Inflammatory macrophage (primary cell): ENCODE measurements at places on chromosomes 16 and 17.

GRCh38 chr16:50354629-50355456 lies 13.9 kb downstream of the BRD7 start:
- no peak for DNase-seq

- DNase-seq: no peak
Observed at GRCh38 chr17:19457046-19457445, 46.0 kb downstream of the RNF112 start.

DNA sequence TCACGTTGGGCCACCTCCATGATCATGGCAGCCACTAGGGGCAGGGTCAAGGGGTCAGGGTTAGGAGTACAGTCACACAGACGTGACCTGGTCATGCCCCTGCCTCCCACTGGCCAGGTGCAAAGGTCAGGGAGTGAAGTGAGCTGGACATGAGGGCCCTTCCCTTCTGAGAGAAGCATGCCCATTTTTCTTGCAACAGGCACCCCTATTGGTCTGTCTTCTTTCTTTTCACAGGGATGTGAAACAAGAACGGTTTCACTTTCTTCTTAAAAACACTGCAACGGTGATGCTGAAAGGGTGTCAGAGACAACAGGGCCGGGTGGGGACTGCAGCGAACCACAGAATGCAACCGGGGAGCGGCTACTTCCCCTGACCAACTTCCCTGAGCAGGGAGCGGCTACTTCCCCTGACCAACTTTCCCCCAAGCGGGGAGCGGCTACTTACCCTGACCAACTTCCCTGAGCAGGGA lies 52.1 kb upstream of the DOC2B start:
- peak; percentile 79 for DNase-seq

DNA sequence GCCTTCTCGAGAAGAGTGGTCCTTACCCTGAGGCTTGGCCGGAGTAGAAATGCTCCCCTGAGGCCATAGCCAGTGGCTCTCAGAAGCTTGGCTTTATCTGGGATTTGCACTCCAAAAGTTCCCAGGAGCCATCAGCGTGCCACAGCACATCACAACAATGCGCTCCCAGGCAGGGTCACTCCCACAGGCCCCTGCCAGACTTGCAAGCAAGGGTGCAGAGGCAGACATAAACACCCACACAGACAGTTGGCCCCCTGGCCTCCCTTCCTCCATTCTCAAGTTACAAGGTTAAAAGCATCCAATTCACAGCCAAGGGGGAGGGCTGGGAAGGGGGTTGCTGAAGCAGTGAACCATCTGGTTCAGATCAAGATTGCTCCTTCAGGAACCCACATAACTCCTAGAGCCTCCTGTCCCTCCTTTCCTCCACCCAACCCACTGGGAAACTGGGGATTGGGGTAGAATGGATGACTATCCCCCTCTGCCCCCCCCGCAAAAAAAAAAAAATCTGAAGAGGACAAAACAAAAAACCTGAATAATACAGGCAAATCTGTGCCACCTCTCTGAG lies 1.8 kb downstream of the ST3GAL2 start:
- no peak for DNase-seq

DNA sequence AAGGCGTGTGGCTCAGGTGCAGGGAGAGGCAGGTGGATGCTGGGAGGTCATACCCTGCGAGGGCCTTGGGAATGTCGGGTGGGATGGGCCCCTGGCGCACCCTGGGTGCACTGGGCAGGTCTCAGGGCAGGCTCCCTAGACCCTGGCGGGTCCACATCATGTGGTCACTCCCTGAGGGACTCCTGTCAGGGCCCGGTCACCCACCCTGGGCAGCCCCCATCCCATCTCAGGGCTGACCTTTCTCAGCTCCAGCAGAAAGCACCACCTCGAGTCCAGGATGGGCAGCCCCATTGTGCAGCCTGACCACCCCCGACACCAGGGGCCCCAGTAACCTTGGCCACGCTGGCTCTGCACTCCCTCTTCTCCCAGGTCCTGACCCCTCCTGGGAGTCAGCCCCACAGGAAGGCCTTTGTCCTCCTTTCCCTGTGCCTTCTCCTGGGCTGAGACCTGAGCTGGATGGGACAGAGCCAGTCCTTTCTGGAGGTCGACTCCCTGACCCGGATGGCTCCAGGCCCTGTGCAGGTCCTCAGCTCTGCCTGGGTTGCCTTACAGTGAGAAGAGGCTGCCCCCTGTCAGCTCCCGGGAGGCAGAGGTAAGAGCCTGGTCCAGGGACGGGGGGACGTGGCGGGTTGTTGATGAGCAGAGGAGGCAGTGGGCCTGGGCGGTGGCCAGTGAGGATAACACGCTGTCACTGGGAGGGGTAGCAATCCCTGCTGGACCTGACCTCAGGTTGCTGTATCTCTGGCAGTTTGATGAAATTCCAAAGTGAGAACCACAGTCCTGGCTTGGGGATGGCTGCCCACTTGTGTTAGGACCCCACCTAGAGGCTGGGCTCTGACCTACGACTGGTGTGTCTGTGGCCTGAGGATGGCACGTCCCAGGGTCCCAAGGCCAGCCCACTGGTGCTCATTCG lies 77.9 kb downstream of the GOSR1 start:
- no peak for DNase-seq

DNA sequence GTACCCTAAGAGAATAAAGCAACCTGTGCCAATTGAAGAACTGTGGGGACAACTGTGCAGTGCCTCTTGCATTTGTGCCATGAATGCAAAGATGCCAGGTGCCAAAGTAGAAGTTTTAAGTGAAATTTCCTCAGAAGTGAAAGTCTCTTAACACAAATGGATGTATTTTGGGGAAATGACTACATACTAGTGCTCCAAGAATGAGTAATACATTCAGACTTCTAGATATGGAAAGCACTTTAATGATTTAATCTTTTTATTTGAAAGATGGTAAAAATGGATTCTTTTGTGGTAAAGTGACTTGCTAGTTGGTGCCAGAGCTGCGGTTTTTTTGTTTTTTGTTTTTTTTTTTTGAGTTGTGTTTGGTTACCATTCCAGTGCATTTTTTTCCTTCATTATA lies 15.0 kb downstream of the UTP18 start:
- DNase-seq: no peak

DNA sequence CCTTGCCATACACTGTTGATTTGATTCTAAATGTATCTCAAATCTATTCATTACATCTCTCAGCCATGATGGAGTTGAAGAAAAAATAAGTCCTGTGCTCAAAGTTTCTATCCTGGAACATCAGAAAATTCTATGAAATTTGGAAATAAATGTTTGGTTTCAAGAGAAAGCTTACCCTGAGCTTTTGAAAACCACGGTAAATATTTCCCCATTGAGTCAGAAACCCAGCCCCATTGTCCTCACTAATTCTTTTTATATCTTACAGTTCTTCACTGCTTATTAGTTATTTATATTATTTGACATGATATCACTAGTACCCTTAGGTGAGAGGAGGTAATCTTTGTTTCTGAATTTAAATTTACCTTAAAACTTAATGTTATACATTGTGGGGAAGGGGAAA lies 128.5 kb downstream of the MRTFB start:
- DNase-seq: no peak

GRCh38 chr17:44672479-44673093 lies 16.3 kb downstream of the MEIOC start:
- no peak for DNase-seq

DNA sequence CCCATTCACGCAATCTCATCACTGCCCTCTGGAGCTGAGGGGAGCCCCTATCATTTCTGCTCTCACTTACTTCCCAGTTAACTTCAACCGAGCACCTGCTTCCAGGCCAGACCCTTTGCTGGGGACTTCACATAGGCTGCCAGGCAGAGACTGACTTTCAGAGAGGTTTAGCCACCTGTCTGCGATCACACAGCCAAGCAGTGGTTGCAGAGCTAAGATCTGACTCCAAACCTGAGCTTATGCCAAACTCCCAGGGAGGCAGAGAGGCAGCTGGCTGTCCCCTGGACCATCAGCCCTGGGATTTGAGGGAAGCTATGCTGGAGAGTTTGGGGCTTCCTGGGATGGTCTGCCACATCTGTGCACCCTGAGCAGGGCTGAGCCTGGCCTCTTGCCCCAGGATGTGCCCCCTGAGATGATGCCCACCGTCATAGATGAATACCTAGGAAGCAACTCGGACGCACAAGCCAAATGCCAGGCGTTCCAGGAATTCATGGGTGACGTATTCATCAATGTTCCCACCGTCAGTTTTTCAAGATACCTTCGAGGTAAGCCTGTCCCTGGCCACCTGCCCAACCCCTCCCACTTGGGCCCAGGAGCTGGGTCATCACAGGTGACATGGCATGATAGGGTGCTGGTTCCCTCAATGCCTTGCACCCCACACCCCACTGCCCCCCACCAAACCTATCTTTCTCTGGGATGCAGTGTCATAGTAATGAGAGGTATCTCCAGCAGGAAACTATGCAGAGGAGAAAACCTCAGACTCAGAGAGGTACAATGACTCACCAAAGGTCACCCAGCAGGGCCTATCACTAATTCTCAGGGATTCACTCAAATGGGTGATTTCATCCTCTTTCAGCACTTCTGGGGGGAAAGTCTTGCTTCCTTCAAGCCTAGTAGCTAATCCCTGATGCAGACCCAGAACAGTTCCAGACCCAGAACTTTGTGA lies 10.0 kb downstream of the CES3 start:
- DNase-seq: no peak

DNA sequence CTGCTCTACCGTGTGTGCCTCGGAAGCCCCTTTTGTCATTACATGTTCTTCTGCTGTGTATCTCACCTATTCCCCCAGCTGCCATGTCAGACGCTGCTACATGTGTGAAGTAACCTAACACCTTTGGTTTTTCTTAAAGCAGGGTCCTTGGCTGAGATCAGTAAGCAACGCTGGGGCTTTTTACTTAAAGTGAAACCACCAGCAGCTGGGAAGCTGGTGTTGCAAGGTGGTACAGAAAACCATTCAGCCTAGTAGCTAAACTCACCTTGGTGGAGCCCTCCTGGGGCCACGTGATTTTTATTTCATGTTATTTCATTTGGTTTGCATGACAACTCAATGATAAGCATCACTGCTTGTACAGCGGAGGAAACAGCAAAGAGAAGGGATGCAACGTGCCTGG lies 62.6 kb downstream of the PLCG2 start:
- no peak for DNase-seq

GRCh38 chr17:39416141-39416540 lies 14.7 kb upstream of the FBXL20 start:
- no peak for DNase-seq

DNA sequence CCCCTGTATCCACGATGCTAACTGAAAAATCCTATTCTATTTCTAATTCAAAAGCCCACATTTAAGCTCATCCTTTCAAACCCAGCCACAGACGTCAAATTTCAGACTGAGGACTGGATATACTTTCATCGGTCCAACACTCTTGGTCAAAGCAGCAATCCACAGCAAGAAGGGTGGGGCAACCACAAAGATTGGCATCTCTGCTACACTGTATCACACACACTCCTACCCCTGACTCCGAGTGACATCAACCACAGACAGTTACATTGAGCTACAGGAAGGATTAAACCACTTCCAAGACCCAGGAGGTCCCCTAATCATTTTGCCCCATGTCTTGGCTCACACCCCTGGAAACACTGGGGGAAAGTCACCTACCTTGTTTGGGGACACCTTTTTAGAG lies 61.3 kb downstream of the GRIN2A start:
- DNase-seq: no peak

DNA sequence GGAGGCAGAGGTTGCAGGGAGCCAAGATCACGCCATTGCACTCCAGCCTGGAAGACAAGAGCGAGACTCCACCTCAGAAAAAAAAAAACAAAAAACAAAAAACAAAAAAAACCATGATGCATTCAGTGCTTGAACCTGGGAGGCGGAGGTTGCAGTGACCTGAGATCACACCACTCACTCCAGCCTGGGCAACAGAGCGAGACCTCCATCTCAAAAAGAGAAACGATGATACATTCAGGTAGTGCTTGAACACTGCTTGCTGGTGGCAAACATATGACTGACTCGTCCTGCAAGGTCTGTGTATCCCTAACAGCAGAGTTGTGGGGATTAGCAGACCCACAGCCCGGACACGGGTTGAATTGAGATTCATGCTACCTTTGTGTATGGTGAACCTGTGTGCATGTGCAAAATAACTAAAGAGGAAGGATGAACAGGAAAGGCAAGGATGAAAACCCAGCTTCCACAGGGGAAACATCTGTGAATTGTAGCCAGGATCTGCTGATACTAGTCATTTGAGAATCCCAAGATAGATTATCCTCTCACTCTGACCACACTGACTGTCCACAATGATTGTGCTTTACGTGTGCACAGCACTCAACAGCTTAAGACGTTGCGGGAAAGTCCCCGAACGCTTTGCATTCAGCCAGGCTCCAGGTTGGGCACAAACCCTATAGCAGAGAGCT lies 52.4 kb upstream of the MRPS23 start:
- no peak for DNase-seq

- DNase-seq: no peak
Observed at GRCh38 chr16:68645494-68646388, 631 bp downstream of the CDH3 start.

DNA sequence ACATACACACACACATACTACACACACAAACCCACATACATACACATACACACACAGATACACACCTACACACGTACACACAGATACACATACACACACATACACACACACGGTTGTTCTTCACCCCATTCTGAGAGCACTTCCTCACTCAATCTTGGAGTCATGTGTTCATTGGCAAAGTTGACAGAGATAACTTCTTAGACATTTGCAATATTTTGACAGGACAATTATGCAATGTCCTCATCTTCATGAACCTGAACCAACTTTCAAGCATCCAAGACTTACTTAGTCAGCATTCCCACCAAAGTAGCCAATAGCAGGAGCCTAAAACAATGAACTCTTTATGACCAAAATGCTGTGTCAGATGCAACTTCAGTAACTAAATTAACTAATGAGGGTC lies 77.1 kb upstream of the DNAH17 start:
- DNase-seq: peak; percentile 67
